ENCODE measurements at places on chromosomes 2 and 18.

GRCh38 chr2:127418300-127419111 lies at the start of gene PROC:
TSS of gene PROC (plus strand) at chr2:127418427. CDS start at chr2:127419943, 1,516 bp downstream.
- DNase-seq: no peak

GRCh38 chr18:79800371-79801180 lies 2.8 kb downstream of the KCNG2 start:
- no peak for DNase-seq

DNA sequence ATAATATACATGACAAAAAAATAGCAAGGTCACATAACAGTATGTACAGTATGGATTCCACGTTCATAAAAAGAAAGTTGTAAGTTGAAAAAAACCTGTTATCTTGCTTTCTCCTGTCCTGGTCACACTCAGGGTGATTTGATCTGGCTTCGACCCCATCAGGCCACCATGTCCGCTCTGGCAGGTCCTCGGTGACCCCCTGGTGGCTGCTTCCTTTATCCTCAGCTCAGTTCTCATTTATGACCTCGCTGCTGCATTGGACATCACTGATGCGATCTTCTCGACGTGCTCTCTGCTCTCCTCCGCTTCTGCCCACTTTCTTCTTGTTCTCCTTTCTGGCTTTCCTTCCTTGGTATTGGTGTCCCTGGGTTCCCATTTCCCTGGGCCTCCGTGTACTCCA lies 29.7 kb downstream of the DGKD start:
- DNase-seq: no peak

- DNase-seq: no peak
These were observed 921.1 kb downstream of the DSC3 start for GRCh38 chr18:30121397-30121796.

DNA sequence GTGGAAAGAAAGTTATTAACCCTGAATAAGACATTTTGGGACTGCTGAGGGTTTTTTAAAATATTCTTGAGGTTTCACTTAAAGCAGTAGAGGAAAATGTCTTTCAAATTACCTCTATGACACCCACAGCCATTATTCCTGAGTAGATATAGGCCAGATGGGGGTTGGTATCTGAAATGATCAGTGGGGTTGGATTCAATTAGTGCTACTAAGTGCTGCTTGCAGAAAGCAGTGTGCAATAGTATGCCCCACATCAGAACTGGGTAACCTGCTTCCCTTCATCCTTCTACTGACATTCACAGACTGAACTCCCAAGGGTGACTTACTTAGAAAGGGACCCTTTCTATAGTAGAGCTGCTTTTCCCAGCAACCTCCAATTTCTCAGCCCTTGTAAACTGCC lies 7.3 kb upstream of the ETAA1 start:
- DNase-seq: no peak

GRCh38 chr18:51212606-51213005 lies 15.1 kb upstream of the MEX3C start:
- DNase-seq: no peak

GRCh38 chr2:10328670-10329579 lies 26.2 kb downstream of the HPCAL1 start:
- no peak for DNase-seq

GRCh38 chr18:11981543-11982366 lies 448 bp downstream of the IMPA2 start:
- DNase-seq: no peak

GRCh38 chr18:37403100-37403781 lies 162.4 kb downstream of the CELF4 start:
- peak; percentile 40 for DNase-seq

DNA sequence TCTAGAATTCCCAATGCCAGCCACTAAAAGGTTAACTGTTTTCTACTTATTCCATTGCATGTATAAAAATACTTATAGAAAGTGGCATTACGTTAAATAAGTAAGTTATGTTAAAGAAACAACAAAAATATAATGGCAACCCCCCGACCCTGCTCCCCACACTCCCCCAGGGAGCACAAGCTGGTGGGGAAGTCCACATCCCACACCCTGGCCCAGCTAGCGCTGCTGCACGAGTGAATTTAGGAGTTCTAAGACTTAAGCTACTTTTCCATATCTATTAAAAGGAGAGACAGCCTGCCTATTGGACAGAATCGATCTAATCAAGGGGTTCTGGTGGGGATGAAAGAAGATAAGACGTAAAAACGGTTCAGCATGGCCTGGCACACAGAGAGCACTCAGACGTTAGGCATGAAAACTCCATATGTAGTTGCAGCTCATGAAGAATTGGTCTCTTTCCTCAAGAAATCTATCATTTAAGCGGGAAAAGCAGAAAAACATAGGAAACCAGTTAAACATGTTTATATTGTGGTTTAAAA lies 16.6 kb downstream of the HJURP start:
- DNase-seq: no peak

DNA sequence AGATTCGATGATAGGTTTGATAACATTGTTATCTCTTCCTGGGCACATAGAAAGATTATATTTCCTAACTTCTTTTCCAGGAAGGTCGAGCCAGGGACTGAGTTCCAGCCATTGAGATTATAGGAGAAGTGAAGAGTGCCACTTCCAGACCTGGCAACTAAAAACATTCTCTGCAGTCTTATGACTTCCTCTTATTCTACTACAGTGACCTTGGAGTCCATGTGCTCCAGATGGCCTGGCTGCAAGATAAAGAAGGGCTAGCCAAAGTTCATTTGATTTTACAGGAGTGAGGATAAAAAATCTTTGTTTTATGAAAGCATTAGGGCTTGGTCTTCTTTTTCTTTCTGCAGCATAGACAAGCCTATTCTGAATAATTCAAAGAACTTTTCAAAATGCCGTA lies 363.0 kb downstream of the FSIP2 start:
- DNase-seq: no peak

DNA sequence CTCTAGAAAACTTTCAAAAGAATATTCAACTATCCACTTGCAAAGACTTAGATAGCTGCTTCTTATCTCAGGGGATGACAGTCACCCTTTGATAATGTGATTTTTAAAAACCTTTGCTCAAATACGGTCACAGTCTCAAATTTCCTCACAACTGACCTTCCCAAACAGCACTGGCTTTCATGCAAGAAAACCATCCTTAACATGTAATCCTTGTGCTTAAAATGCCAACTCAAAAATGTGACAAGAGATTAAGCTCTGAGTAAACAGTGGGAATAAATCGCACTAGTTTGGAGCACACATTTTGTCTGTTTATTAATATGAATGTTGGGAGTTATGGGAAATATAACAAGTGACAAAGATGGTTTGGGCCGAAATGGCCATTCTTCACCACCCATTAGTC lies 87.5 kb upstream of the CCBE1 start:
- no peak for DNase-seq

DNA sequence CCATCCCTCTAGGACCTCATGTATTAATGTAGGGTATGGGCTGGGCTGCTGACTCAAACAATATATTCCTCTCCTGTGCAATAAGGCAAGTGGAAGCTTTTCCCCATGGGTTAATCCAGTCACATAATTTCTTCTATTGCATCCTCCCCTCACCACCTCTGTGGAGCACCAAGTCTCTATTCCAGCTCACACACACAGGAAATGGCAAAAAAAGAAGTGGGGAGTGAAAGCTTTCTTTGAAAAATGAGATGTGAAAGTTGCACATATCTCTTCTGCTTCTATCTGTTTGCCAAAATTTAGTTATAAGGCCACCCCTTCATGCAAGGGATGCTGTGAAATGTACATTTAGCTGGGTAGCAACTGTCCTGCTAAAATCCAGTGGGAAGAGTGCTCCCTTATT lies 121.3 kb downstream of the CDC42EP3 start:
- DNase-seq: no peak

GRCh38 chr2:11738589-11739436 lies 7.6 kb upstream of the LPIN1 start:
- DNase-seq: no peak

GRCh38 chr2:168585700-168586099 lies 129.6 kb downstream of the CERS6 start:
- DNase-seq: no peak

DNA sequence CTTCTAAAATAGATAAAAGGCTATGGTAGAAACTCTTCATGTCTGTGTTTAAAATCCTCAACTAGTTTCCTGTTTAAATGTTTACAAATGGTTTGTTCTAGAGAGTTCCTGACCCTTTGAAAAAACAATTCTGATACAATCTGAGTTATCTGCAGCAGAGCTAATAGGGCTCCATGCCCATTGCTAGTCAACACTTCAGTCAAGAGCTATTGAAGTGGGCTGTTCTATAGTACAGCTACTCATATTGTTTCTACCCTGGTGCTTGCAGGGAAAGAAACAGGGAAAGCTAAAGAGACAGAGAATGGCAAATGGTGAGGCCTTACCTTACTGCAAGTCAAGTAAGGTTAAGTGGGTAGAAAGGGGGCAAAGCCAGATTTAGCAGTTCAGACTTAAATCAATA lies 112.3 kb upstream of the CAVIN2 start:
- DNase-seq: no peak

- no peak for DNase-seq
These were observed 48.4 kb downstream of the LRRTM1 start for GRCh38 chr2:80255918-80256781.

GRCh38 chr2:39981883-39982311 lies 202.8 kb upstream of the THUMPD2 start:
- no peak for DNase-seq

DNA sequence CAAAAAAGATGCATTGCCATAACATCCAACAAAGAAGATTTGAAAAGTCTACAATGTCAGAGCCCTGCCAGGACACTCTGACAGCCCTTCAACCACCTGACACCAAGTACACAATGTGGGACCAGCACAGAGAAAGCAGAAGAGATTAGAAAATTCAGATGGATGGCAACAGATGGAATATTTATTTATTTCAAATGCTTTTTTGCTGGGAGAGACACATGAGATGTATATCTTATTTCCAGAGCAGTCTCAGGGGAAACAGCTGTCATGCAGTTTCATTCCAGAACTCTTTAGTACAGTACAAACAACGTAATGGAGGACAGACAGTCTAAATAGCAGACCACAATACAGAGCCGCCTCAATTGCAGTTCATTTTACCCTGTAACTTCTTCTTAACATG lies 110.1 kb downstream of the MAIP1 start:
- DNase-seq: no peak

DNA sequence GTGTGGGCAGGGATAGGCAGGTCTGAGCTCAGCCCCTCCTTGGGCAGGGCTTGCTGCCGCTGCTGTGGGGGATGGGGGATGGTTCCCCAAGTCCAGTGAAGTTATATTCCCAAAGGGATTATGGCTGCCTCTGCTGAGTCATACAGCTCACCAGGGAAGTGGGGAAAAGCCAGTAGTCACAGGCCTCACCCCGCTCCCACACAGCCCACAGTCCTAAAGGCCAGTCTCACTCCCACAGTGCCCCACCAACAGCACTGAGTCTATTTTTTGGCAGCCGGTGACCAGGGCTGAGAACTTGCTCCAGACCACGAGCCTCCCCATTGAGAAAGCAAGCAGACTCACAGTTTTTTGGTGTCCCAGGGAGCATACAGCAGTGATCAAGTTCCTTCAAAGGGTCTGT lies 173.3 kb downstream of the OSR1 start:
- no peak for DNase-seq

GRCh38 chr2:232431705-232432590 lies 24.0 kb upstream of the ALPI start:
- DNase-seq: no peak

DNA sequence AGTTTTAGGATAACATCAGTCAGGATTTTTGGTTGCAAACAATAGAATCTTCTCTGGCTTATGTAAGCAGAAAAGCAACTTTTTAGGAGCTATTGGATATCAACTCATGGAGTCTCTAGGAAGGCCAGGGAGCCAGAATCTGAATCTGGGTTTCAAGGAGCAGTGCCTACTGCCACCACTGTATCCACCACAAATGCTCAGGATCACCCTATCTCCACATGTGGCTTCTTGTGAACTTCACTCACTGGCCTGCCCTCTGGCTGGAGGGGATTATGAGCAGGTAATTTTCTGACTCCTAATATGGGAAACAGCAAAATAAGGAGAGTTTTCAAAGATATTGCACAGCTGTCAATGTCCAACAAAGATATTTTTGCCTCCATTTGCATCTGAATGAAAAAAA lies 142.9 kb downstream of the PKP4 start:
- no peak for DNase-seq

- DNase-seq: no peak
These were observed 12.8 kb downstream of the ASIC4 start for GRCh38 chr2:219527076-219527394.

DNA sequence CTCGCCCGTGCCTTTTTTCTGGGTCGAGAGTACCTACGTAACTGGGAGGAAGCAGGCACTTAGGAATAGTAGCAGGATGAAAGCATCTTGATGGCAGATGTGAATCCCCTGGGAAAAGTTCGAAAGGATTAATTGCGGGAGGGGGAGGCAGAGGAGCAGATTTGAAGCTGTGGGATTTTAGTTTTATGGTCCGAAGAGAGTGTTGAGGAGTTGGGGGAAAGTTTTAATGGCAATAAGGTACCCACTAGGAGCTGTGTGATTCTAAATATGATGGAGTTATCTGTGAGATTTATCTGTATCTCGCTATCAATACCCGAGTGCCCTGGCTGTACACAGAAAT lies 1.1 kb downstream of the AGFG1 start:
- DNase-seq: no peak

GRCh38 chr2:55425431-55425831 lies 5.8 kb upstream of the CCDC88A start:
- DNase-seq: no peak

- DNase-seq: no peak
These were observed 246.6 kb upstream of the NCKAP5 start for GRCh38 chr2:133814890-133815289.

- DNase-seq: no peak
These were observed 6.5 kb downstream of the MFSD2B start for GRCh38 chr2:24016376-24016761.

DNA sequence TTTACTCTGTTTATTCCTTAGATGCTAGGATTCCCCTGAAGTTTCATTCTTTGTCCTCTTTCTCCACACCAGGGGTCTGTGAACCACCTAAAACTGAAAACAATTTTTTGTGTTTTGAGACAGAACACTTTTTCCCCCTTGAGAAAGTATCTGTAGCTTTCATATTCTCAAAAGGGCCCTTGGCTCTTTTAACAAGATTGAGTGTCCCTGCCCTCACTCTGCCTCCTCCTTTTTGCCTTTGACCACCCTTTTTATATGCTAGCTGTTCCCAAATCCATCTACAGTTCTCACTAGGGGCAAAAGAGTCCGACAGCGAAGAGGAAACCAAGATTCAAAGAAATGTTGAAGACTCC lies 883 bp upstream of the EHBP1 start:
- DNase-seq: no peak

- no peak for DNase-seq
These were observed 2025.6 kb upstream of the LRRTM1 start for GRCh38 chr2:82330155-82330554.

DNA sequence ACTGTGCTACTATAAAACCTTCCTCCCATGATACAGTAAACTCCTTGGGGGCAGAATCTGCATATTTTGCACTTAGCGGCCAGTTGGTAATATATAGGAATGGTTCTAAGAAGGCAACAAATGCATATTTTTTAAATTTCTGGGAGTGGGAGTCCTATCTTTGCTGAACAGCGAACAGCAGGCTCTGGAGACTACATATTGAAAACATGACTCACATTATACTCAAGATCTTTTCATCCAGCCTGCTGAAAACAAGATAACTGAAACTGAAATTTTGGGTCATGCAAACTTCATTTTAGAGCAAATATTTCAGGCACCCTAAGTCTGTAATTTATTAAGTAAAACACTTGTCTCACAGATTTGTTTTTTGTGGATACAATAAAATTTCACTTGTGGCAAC lies 122.2 kb downstream of the SATB2 start:
- no peak for DNase-seq
